ENCODE measurements at places on chromosomes 7 and 10.

GRCh38 chr10:113033991-113034390, 83.9 kb downstream of the TCF7L2 start:
- DNase-seq, result no peak

DNA sequence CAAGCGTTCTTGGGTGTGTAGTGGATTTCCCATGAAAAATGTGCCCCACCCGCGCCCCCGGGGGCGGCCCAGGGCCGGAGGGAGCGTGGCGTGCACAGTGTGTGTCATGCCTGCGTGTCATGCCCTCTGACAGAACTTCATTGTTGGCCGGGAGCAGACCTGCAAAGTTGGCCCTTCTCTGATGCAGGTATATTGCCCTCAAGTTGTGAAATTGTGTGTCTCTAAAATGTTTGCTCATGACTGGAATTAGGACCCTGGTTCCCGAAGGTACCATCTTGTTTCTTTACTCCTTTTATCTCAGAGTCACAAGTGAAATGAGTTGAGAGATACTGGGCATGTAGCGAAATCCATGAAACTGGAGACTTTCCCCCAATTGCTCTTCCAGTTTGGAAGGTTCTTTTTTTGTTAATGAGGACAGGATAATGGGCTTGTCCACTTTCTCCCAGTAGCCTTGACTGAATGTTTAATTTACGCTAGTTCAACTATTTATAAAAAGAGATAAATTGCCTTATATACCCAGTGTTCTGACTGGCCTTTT, 26.2 kb downstream of the ADK start:
- peak; percentile 27 for DNase-seq

- no peak for DNase-seq
Measured at GRCh38 chr10:71188201-71188600, 24.2 kb upstream of the UNC5B start.

DNA sequence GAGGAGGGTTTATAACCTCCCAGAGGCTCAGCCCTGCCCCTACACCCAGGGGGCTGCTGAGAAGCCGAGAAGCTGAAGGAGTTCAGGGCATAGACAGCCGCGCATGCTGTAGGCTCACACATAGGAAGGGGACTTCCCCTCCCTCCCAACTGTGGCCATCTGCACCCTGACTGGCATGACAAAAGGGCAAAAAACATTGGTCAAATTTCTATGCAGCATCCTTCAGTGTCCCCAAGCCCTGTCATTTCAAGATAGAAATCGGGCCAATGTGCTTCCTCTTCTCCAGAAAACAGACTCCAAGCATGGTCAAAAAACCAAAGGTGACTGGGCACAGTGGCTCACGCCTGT, 55.9 kb upstream of the MYL10 start:
- no peak for DNase-seq

- no peak for DNase-seq
Measured at GRCh38 chr7:20191391-20191869, 25.8 kb downstream of the MACC1 start.

DNA sequence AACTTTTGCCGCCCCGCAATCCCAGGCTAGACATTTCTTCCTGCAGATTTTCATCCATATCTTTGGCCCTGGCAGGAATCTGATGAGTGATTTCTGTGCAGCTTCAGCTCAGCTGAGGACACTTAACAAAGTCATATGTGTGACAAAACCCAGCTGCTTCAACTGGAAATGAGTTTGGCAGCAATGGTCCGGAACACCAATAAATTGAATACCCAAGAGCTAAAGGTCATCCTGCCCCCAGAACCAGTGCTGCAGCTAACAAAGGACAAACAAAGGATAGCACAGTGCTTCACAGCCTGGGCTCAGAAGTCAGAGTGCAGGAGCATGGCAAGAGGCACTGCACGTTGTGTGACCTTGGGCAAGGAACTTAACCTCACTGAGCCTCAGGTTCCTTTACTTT, 40.0 kb upstream of the TRIL start:
- DNase-seq, result no peak

DNA sequence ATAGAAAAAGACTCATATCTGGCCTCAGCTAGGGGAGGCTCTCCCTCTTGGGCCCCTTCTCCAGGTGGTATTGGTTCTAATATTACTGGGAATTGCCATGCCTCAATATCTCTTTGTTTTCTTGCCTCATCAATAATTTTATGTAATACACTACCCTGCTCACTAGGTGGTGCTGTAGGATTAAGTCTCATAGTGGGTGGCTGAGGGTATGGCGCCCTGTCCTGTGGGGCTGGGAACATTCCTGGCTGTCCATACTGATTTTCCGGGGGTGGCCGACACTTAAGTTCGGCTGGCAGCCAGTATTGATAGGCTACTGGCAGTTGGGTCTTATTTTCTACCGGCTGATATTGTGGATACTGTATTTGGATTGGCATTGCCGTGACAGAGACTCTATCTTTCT, 9.0 kb upstream of the TAS2R3 start:
- no peak for DNase-seq

DNA sequence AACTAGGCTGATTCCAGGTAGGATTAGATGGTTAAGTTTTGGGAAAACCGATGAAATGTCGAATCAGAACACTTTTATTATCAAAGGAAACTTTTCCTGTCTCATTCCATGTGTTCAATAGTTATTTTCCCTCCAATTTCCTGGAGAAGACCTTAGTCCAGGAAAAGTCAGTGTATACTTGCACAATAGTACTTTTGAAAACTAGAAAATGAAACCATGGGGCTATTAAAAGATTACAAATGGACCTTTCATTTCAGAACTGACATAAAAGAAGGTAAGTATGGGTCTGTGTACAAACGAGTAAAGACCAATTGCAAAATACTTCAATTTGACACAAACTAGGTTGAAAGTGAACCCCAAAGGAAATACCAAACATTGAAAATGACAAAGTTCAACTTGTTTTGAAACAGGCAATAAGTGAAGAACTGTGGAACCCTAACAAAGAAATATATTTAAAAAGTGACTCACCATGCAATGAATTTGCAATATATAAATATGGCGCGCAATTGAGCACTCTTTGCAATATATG, 2.1 kb downstream of the AVPI1 start:
- DNase-seq, result no peak

GRCh38 chr7:76020031-76020714, 25.8 kb upstream of the TMEM120A start:
- DNase-seq, result peak; percentile 57

- no peak for DNase-seq
Measured at GRCh38 chr7:155931396-155932085, 119.3 kb upstream of the SHH start.

DNA sequence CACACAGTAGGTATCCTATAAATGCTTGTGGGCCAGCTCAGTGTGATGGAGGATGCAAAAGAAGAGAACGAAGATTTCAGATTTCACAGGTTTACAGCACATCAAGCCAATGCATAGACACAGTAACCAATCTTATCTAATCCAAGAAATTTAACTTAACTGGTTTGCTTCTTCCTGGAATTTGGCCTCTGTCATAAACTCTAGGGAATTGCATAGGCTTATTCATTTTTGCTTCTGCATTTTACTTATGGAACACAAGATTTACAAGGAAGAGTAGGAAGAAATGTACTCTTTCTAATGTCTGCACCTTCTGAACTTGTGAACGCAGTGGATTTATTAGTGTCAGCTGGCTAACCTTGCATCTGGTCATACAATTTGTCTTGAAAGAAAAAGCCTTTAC, 389.4 kb upstream of the NPVF start:
- no peak for DNase-seq

- DNase-seq, result no peak
Measured at GRCh38 chr7:167090-167855, 25.1 kb upstream of the FAM20C start.

DNA sequence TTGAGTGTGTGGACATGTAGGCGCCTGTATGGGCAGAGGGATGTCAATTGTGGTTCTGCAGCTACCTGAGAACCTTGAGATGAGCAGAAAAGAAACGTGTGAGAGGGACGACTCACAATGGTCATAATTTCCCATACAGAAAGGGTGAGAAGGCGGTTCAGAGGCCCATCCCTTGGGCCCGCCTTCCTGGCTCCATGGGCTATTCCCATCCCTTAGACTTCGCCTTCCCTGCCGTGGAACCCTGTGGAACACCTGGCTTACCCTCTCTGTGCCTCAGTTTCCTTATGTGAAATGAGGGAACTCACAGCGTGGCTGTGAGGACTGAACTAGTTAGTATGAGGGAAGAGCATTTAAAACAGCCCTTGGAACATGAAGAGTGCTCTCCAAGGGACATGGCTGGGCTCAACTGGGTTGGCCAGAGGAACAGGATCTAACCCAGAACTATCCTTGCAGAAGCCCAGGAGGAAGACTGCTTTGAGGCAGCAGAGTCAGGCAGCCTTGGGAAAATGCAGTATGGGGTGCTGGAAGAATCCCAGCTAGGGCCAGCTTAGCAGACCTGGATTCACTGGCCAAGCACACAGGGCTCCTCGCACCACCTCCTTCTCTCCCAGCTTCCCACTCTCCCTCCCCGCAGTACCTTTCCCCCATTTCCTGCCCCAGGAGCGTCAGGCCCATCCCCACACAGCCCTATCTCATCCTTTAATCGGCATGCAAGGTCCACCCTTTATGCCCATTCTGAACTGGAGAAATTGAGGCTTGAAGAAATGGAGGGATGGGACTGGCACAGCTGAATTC, 11.1 kb upstream of the ZMIZ1 start:
- DNase-seq, result no peak

GRCh38 chr7:54725255-54725654, 33.8 kb downstream of the SEC61G start:
- no peak for DNase-seq

- no peak for DNase-seq
Measured at GRCh38 chr7:143085109-143085508, 33.0 kb downstream of the OR6V1 start.

- DNase-seq, result peak; percentile 6
Measured at GRCh38 chr10:97889461-97890265, 40.0 kb downstream of the GOLGA7B start.

DNA sequence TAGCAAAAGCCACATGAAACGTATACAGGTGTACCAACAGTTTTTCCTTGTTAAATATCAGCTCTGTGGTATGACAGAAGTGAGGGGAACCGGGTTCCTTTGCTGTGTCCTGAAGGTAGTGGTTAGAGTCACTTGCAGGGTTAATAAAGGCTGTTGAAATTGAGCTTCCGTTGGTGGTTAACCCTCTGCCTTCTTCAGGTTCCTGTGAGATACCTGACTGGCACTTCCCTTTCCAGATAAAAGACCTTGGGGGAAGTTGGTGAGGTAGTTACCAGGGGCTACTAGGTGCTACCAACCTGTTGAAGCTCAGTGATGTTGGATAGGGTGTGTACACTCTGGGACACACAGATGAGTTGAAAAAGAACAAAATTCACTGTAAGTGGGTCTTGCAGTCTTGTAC, 384.1 kb downstream of the GATA3 start:
- no peak for DNase-seq

GRCh38 chr10:60828489-60828852, 50.2 kb downstream of the CDK1 start:
- no peak for DNase-seq

- DNase-seq, result no peak
Measured at GRCh38 chr7:155348806-155349205, 51.1 kb downstream of the INSIG1 start.

GRCh38 chr7:135919071-135919841, 57.9 kb downstream of the MTPN start:
- no peak for DNase-seq

GRCh38 chr10:121998462-121998861, 9.5 kb downstream of the TACC2 start:
- DNase-seq, result no peak

DNA sequence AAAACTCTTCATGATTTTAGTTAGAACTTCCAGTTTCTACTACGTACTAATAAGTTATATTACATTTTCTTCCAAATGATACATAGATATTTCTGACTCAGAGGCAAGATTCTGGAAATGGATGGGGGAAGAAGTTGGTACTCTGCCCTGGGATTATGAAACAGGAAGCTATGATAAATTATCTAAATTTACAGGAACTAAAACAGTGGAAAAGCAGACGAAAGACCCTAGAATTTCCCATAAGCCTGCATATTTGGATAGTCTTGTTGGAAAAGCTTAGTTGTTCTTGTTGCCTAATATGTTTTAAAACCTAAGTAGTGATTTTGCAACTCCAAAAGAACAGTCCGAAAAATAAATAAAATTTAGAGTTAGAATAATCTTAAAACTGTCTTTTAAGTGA, 21.8 kb downstream of the CFAP69 start:
- no peak for DNase-seq

DNA sequence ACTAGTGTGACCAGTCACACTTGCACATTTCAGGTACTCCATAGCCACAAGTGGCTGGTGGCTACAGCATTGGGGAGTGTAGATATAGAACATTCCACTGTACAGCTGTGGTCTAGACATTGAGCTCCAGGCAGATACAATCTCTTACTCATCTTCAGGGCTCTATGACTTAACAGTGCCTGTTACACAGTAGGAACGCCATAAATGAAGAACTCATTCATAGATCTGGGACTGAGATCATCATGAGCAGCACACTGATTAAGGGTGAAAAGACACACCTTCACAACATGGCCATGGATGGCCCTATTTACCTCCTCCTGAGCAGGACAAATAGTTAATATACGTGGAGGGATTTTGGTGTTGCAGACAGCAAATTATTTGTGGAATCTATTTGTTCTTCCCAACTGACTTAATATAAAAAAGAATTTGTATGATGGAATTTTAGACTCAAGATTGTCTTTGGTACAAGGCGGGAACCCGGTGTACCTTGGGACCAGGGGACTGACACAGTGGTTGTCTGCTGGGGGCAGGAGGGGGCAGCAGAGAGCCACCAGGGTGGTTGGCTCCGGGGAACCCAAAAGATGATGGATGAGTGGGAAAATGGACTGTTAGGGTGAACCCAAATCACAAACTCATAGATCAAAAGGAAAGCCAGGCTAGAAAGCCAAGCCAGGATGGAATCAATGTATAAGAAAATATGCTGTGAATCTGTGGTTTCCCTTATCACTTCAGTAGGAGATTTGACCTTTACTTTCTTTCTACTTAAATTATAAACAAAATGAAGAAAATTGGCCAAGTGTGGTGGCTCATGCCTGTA, 24.3 kb upstream of the CPA2 start:
- DNase-seq, result peak; percentile 13

GRCh38 chr7:151415375-151416105, 5.7 kb upstream of the WDR86 start:
- no peak for DNase-seq

GRCh38 chr10:133258818-133259601, 17.7 kb downstream of the ADAM8 start:
- DNase-seq, result peak; percentile 95

DNA sequence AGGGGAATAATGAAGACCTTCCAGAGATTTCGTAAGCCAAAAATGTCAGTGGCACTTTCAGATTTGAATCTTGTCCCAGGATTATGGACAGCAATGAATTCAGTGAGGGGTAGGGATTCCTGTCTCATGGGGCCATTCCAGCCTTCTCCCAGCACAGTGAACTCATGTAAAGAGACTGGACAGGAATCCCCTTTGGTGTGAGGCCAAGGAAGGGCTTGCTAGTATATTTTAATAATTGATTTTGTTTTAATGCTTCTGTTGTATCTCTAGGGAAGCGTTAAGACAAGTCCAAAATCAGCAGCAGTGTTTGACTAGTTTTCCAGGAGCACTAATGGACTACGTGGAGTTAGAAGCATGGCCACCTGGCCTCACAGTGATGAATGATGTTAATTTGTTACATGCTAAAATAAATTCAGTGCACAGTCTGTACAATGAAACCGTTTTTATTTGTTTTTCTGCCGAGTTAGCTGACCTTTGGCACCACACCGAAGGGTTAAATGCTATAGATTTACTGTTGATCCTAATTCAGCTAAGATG, 214.0 kb upstream of the DKK1 start:
- DNase-seq, result no peak

- DNase-seq, result no peak
Measured at GRCh38 chr7:72267291-72267800, 144.8 kb downstream of the CALN1 start.

- DNase-seq, result no peak
Measured at GRCh38 chr7:56087445-56087844, 5.3 kb downstream of the PHKG1 start.

Data from stimulated activated CD4-positive, alpha-beta T cell treated with anti-CD3 and anti-CD28 coated beads, Interleukin-15, amount 100 ng/mL, for 48 hours (primary cell).